Right cardiac atrium (tissue), 5 donors: ENCODE measurements at places on chromosomes 3 and 15. TPM values are rescaled to one million over a fixed set of nuclear protein-coding genes. Genes with fewer than 3 reads are reported as not detected.
A peak's percentile ranks its signal among the peaks of the same experiment; 100 is the strongest.

DNA sequence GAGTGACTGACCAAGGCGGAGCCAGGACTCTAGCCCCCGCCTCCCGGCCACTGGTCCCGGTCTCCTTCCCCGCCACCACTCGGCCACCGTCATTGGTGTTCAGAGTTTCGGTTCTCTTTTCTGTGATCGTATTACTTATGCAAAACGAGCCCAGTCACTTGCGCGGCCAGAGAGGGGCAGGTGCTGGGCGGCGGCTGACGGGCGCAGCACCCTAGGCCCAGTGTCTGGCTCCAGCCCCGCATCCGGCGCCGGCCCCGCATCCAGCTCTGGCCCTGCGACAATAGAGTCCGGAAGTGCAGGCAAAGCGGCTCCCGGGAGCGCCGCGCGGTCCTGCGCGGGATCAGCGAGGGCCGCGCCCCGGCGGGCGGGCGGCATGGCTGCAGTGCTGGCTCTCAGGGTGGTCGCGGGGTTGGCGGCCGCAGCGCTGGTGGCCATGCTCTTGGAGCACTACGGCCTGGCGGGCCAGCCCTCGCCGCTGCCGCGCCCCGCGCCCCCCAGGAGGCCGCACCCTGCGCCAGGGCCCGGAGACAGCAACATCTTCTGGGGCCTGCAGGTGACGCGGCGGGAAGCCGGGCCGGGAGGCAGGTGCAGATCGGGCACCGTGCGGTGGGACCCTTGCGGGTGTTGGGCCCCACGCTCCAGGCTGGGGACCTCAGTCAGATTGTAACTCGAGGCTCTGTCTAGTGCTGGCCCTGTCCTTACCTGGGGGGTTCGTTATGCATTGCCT lies at the start of gene TMEM62:
TSS of gene TMEM62 (plus strand) at position 157 of the 727 bp plus-strand sequence. CDS start at position 374, 217 bp downstream.
- peak; percentile 86 for DNase-seq

DNA sequence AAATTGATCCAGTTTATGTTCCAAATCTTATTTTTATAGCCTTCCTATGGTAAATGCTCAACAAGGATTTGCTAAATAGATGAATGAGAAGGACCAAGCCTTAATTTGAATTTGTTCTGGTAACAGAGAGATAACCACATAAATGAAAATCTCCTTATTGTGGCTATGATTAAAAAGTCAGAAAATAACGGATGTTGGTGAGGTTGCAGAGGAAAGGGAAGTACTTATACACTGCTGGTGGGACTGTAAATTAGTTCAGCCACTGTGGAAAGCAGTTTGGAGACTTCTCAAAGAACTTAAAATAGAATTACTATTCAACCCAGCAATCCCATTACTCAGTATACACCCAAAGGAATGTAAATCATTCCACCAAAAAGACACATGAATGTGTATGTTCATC lies 26.2 kb downstream of the AAGAB start:
- no peak for DNase-seq

- peak; percentile 76 for DNase-seq
Observed at GRCh38 chr15:83283138-83283812, 1.2 kb downstream of the BNC1 start.

GRCh38 chr15:45023659-45024225 lies 747 bp downstream of the SORD start:
- no peak for DNase-seq

GRCh38 chr3:31538801-31539200 lies 6.1 kb downstream of the STT3B start:
- no peak for DNase-seq

DNA sequence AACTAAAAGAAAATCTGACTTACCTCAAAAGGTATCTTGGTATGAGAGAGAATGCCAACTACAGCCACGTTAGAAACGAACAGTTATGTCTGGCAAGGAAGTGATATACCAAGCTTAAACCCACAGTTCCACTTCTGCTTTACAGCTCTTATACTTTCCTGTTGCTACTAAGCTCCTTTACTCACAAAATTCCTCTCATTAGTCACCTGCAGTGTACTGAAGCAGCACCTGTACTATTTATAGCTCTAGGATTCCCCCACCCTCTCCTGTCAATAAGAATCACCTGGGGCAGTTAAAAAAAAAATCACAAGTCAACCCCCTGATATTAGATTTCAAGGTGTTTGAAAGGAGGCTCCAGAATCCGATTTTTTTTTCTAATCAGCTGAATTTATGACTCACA lies 2.9 kb upstream of the TMEM266 start:
- DNase-seq, result no peak

- DNase-seq, result no peak
Observed at GRCh38 chr15:96197721-96198120, 132.8 kb upstream of the NR2F2 start.

DNA sequence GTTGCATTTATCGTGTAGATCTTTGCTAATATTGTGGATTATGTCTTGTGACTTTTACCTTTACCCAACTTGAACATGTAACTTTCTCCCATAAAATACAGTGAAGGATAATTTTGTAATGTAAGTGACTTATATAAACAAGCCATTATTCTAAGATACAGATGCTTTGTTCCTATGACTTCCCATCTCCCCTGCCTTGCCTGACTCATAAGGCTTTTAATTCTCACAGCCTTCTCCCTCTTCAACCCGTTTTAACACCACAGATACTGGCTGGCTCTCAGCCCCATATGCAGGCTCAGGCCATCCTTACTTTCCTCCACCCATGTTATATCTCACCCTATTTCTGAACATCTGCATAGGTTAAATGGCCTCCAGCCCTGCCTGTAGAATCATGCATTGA lies 4.1 kb downstream of the CCNDBP1 start:
- no peak for DNase-seq

- DNase-seq, result no peak
Observed at GRCh38 chr15:55507567-55507966, 467 bp downstream of the DNAAF4 start.

DNA sequence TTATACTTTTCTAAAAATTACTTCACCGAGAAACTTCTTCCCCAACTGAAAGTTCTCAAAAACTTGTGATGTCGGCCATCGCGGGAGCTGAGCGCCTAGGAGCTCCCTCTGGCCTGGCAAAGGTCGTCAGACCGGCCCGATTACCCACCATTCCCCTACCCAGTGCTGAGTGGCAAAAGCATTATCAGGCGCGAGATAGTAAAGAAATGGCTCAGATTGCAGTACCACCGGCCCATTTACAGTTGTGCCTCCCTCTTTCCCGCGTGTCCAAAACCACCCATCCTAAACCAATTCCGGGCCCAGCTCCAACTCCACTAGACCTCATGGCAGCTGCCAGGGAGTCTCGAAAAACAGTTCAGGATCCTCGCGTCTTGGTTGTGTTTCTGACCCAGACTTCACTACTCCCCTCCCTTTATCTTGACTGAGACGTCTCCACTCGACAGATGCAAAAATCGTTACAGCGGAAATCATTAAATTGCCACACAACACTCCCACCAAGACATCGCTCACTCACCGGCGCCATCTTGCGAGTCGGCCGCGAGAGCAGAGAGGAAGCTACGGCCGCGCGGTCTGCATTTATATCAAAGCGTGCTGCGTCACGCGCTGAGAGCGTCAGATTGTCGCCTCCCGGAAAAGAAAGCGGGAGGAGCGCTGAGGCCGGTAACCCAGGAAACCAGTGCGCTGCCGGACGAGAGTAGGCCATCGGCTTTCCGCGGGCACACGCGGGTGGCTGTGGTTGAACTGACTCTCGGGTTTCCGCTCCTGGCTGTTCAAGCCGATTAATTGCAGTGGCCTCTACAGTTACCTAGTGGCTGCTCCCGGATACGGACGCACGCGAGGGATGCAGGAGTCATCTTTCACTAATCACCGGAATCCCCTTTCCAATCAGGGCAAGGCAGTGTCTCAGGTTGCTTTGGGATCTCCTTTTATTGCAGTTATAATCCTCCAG lies at the start of gene RPL22L1:
TSS of gene RPL22L1 (minus strand) at position 551 of the 949 bp plus-strand sequence. CDS start at position 523, 28 bp downstream.
- DNase-seq, result peak; percentile 97

- DNase-seq, result no peak
Observed at GRCh38 chr3:128463771-128464170, 2.9 kb downstream of the DNAJB8 start.

- no peak for DNase-seq
Observed at GRCh38 chr3:126422121-126422520, 27.4 kb downstream of the CFAP100 start.

GRCh38 chr3:119322021-119322834 lies 28.0 kb downstream of the ARHGAP31 start:
- DNase-seq, result no peak

GRCh38 chr3:16067837-16068471 lies 106.5 kb upstream of the GALNT15 start:
- no peak for DNase-seq

GRCh38 chr3:41608347-41608746 lies 353.6 kb downstream of the ULK4 start:
- DNase-seq, result no peak

Gene AGBL1
- not detected for total RNA-seq

Gene GOLGA6L1
- total RNA-seq, result not detected

Gene SYNM
- 184 TPM for total RNA-seq

Gene SCG3
- not detected for total RNA-seq

Gene LDHAL6B
- total RNA-seq, result not detected

Gene CXCR6
- 0.33 TPM for total RNA-seq

Gene MYLK
- total RNA-seq, result 53.5 TPM

Gene CACNA2D2
- 40.0 TPM for total RNA-seq

Gene TGM5
- total RNA-seq, result not detected
